ENCODE measurements at places on chromosomes 3 and 15. TPM values are rescaled to one million over a fixed set of nuclear protein-coding genes. Genes with fewer than 3 reads are reported as not detected.

DNA sequence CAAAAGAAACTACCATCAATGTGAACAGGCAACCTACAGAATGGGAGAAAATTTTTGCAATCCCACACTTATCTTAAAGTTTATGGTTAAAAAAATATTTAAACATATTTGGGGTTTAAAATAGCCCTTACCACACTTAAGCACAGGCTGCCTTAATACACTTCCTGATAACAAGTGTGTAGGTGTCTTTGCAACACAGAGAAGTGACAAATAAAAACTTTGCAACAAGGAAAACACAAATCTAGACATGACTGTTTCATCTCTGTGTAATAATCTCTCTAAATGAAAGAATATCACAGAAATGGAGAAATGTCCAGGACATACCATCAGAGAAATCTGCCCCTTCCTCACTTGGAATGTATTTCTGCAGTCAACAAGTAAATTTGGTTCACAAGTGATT, 464.1 kb upstream of the ARHGEF26 start:
- no peak for DNase-seq

DNA sequence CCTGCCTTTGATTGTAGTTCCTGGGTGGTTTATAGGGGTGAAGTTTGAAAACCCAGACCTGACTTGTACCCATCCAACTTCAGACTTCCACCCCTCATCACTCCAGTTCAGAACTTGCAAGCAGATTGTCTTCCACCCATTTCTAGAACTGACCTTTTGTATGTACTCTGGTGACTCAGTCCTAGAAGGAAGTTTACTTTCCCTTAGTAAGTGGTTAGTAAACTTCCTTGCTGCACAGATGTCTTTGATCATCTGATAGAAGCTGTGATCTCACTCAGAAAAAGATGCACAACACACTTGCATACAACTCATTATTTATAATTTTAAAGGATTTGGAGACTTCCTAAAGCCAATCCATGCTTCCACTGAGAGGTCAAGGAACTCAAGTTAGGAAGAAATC, 368.0 kb downstream of the MFSD1 start:
- no peak for DNase-seq

Gene PRR23B
- total RNA-seq, result not detected

Gene ANKRD63
- total RNA-seq, result 0.26 TPM

Gene GHRL
- total RNA-seq, result 0.35 TPM

DNA sequence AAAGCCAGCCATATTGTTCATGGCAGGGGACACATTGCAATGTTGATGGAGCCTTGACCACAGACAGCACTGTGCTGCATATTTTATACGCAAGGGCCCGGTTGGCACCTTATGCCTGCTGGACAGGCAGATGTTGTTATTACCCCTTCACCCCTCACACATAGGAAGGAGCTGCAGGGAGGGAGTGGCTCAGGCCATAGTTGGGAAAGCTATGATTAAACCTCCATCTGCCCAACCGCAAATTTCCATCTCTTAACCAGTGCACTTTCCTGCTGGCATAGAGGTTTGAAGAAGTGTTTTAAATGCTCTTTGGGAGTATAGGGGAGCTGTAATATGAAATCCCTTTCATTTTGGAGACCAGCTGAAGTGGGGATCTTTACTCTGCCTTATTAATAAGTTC, 224.7 kb downstream of the CACNA2D3 start:
- no peak for DNase-seq

DNA sequence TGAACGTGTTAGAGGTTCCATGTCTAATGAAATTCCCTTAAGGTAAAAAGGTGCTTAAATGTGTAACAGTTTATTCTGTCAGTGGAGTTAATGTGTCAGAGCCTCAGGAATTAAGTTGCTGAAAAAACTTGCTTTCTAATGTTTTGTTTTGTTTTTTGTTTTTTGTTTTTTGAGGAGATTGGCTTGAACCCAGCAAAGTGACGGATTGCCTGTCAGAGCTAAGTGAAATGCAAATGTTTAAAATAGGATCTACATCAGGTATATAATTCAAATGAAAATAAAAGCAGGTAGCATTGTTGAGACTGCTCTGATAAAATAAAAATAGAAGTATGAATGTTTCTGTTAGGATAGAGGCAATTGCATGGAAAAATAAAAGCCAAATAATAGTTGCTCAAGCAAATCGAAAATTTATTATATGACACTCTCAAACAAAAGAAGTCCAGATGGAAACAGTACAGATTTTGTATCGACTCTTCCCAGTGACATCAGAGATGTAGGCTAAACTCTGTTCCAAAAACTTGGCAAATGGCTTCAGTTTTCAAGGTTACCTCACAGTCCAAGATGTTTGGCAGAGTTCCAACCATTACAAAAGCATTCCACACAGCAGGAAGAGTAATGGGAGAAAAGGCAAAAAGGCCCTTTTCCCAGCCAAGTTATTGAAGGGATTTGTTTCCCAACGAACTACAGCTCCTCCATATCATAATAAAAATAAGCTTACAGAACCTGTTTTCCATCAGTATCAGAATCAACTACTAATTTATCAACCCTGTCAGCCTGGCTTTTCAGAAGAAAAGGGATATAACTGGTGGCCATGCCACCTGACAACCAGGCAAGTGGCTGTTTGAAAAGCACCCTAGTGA, 291.0 kb downstream of the TBL1XR1 start:
- no peak for DNase-seq

Gene GNAT1
- not detected for total RNA-seq

Gene TUSC7
- not detected for total RNA-seq

DNA sequence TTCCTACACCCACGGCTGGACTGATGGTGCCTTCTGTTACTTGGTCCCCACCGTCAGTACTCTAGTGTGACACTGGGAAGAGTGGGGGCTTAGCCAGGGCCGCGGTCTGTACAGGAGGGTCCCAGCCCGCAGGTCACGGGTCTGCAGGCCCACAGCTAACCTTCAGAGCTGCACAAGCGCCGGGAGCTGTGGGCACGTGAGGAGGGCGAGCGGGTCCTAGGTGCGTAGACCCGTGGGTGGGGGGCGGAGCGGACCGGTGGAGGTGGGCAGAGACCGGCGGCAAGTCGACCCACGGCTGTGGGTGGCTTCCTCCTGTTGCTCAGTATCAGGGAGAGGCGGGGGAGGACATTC, 1.2 kb downstream of the TNFAIP8L3 start:
- DNase-seq, result peak; percentile 54

DNA sequence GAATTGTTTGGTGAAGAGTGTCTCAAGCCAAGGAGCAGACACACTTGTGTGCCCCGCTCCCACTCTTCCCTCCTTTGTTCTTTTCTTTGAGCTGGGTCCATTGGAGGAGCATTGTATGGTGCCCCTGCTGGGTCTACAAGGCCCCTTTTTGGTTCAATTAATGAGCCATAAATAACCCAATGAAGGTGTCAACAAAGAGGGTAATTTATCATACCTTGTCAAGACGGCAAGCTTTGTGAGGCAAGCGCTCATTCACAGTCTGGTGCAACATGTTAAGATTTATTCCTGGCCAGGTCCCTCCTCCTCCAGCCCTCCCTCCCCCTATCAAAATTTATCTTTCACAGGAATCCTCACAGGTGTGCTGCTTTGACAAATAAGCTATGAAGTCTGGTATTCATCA, 300.1 kb downstream of the RORA start:
- DNase-seq, result no peak

Gene CATSPER2
- total RNA-seq, result 1.2 TPM

DNA sequence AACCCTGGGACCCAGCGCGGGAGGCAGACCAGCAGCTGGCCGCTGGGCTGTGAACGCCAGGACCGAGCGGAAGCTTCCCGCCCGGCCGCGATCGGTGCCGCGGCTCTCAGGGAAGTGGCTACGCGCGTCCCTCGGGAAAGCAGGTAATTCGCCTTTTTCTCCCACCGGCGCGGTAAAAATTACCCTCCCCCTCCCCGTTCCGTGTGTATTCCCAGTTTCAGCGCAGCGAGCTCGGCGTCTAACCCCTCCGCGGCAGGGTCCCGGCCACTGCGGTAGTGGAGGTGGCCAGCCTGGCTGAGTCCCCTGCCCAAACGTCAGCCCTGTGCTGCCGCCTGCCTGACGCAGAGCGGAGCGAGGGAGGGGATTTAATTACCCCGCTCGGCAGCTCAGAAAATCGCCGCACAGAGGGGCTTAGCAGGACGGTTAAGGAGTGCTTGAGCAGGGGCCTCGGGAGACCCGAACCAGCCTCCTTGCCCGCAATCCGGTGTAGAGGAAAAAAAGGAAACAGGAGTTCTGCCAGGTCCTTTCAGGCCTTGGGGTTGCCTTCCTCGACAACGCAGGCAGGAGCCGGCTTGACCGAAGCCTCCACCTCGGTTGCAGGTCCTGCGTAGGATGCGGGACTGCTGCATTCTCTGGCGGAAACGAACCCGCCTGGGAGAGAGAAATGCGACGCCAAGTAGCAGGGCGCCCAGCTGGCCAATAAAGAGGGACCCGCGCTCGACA, 2.9 kb downstream of the GATA2 start:
- peak; percentile 81 for DNase-seq

GRCh38 chr3:136547293-136547692, 204.9 kb downstream of the STAG1 start:
- no peak for DNase-seq

- DNase-seq, result no peak
Observed at GRCh38 chr3:8576841-8577571, 67.6 kb downstream of the SSUH2 start.

Gene FEZF2
- not detected for total RNA-seq

DNA sequence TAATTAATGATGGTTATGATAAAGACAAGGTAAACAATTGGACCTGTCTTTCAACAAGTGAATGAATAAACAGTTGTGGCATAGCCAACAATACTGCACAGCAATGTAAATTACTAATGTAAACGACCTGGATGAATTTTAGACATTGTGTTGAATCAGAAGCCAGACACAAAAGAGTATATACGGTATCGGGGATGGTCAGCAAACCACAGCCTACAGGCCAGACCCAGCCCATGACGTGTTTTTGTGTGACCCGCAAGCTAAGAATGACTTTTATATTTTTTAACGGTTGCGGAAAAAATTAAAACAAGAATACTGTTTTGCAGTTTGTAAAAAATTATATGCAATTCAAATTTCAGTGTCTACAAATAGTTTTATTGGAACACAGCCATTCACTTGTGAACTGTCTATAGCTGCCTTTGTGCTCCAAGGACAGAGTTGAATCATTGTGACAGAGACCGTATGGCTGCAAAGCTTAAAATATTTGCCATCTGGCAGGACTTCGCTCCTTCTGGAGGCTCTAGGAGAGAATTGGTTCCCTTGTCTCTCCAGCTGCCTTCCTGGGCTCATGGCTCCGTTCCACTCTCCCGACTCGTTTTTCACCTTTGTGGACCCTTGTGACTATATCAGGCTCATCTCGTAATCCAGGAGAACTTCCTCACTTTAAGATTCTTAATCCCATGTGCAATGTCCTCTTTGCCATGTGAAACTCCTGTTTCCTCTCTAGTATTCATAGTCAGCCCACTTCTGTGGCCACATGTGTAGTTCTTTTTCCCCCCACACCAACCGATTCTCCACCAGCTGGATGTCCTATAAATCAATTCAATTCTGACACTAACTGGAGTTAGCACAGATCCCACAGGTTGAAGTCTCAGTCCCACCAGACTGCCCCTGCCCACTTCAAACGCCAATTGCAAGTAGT, 72.7 kb downstream of the CMTM8 start:
- no peak for DNase-seq

- no peak for DNase-seq
Observed at GRCh38 chr3:191269289-191270085, 59.7 kb upstream of the CCDC50 start.

DNA sequence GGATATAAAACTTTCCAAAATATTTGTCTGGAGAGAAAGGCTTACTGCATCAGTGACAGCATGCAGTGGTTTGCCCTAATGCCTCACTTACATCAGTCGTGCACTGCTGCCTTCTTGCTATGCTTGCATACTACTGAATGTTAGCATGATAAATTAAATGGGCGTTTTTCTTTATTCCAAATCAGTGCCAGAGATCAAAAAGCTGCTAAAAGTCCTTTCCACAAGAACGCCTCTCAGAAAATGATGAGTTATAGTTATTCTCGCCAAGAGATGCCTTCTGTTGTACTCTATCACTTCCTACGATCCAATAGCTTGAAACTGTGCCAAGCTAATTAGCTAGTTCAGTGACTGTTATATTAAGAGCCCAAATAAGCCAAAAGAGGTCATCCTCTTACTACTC, 345.8 kb upstream of the ROBO2 start:
- no peak for DNase-seq

Gene CPA3
- not detected for total RNA-seq

DNA sequence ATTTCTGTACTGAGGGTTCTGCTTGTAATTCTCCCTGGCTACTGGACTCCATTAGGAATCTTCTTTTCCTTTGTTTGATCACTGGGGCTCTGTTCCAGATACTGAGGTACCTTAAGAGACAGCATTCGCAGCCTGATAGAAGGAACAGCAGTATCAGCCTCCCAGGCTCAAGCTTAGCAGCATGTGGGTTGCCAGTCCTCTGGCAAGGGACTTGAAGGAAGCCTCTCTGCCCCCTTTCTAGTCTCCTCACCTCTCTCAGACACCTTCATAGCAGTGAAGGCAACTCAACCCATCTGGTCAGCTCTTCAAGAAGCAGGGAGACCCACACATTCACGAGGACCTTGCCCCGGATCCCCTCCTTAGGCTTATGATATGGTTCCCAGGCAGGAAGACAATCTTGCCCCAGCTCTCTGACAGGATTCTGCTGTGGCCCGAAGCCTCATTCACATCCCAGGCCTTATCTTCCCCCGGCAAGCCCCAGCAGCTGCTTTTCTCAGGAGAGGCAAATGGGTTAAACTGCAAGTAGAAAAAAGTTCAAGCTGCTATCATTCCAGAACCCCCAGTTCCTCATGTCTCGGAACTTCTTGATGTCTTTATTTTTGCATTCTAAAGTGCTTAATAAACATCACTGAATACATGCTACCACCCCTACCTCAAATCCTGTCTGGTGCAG, 153.1 kb downstream of the LIPC start:
- DNase-seq, result no peak

DNA sequence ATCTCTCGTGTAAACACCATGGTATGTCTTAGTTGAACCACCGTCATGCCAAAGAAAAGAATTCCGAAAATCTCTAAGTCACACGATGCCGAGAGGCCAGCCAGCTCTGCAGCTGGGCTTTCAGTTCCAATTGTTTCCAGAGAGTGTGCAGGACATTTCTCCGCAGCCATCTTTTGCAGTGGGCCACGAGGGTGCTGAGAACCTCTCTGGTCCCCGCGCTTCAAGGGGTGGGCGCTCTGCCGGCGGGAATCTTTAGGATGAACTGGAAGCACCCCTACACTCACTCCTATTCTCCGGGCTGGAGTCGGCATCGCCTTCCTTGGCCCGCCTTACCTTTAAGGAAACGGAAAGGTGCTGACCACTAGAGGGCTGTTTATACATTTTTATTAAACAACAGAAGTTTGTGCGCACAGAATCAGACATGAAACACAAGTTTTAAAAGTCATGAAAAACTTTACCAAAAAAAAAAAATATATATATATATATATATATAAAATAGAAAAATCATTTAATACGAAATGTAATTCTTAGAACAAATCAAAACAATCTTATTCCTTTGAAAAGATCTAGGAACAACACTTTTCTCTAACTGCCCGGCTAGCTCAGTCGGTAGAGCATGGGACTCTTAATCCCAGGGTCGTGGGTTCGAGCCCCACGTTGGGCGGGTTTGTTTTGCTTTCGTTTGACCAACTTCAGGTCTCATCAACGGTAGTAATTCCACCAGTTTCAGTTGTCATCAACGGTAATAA, 12.5 kb upstream of the MORF4L1 start:
- DNase-seq, result peak; percentile 88

GRCh38 chr3:20230954-20231353, 44.9 kb upstream of the SGO1 start:
- no peak for DNase-seq

GRCh38 chr3:151468284-151468917, 7.5 kb upstream of the IGSF10 start:
- peak; percentile 36 for DNase-seq

Measured in H1 (cell line).